ENCODE measurements at places on chromosomes 12 and 14.
A peak's percentile ranks its signal among the peaks of the same experiment; 100 is the strongest.

- peak; percentile 41 for DNase-seq
Observed at GRCh38 chr14:21940887-21941856, 267.6 kb upstream of the OR4E1 start.

- DNase-seq, result no peak
Observed at GRCh38 chr14:98858561-98858960, 413.4 kb downstream of the BCL11B start.

- DNase-seq, result no peak
Observed at GRCh38 chr14:59772233-59772632, 98.3 kb downstream of the RTN1 start.

DNA sequence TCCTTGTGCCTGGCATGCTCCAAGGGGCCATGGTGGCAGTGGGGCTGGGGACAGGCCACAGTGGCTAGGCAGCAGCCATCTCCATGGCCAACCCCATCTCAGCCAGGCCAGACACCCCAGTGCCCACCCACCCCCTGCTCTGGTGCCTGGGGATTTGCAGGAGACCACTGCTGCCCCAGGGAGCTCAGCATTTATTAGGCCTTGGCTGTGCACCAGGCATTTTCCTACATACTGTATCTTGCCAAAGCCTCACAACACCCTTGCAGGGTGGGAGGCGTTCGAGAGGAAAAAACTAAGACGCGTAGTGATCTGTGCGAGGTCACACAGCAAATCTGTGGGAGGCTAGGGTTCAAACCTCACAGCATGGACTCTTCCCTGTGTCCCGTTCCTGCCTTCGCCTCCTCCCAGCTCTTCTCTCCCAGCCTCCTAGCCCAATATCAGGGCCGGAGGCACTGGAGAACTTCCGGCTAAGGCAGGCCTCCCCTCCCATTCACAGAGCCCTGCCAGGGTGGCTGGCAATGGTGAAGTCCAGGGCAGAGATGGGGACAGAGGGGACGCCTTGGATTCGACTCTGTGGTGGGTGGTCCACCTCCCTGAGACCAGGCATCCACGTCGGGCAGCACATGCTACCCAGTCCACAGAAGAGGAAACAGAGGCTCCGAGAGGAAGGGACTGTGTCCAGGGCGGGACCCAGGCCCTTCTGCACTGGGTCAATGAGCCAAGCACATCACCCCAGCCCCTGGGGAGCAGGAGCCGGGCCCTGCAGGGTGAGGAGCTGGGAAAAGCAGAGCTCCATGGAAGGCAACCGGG lies 57.4 kb downstream of the FAM222A start:
- DNase-seq, result no peak

DNA sequence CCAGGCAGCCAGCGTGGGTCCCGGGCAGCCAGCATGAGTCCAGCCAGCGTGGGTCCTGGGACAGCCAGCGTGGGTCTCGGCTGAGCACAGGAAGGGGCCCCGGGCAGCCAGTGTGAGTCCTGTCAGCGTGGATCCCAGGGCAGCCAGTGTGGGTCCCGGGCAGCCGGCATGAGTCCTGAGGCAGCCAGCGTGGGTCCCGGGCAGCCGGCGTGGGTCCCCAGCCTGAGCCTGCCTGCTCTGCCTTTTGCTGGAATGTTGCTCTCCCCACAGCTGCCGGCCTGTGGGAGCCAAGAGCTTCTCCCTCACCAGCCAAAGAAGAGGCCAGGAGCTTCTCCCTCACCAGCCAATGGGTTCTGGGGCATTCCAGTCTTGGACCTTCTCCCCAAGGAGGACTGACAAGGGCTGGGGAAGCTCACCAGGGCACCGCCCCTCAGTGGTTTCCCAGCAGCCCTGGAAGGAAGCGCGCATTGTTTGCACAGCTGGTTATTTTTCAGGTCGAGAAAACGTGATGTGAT lies 15.0 kb upstream of the RFLNA start:
- DNase-seq, result no peak

DNA sequence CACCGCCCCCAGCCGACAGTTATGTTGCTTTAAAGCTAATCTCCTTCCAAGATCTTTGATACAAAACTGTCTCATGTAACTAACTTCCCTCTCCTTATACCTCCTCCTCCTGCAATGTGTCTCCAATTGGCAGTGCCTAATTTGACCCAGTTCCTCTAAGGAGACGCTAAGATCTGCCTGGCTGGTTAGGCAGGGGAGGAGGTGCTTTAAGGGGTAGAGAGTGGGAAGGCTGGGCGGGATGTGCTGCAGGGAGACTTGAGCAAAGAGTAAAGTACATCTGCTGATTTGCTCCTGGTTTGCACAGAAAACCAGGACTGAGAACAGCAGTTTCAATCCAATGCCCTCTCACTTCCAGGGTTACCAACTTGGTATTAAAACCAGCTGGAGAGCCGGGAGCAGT lies 7.4 kb upstream of the IKZF4 start:
- DNase-seq, result no peak

GRCh38 chr12:120639771-120640721 lies at the start of gene CABP1:
TSS of gene CABP1 (plus strand) at chr12:120640626. CDS start at chr12:120640686, 60 bp downstream.
- DNase-seq, result peak; percentile 83

DNA sequence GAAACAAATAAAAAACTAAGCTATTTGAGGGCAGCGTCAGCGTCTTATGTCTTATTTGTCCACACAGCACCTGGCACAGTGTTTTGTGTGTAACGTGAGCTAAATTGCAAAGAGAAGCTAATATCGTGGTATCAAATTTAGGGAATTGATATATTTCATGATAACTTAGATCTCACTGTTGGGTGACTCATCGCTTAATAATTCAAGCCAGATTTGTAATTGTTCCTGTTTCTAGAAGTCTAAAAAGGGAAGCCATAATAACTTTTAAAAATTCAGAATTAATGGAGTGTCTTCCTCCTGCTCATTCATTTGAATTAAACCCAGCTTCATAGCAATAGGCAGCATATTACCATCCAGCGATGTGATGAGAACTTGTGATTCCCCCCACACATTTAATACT lies 214.7 kb downstream of the PDZRN4 start:
- DNase-seq, result no peak

DNA sequence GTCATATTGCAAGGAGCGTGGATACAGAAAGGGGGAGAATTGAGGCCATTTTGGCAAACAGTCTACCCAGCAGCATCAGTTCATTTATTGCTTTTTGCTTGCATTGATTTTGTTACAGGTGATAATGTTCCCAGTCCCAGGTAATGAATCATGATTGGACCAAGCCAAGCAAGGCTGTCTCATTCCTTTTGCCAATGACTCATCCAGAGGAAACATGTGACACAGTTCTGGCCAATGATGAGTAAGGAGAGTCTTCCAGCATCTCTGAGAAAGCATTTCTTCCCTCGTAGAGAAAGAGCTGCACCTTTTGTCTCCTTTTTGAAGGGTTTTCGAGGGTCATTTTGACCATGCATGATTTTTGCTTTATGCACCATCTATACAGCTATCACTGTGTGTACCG lies 68.2 kb downstream of the SLC15A4 start:
- DNase-seq, result no peak

- peak; percentile 13 for DNase-seq
Observed at GRCh38 chr14:94341656-94342333, 18.7 kb upstream of the SERPINA6 start.

- no peak for DNase-seq
Observed at GRCh38 chr12:40262657-40263056, 37.9 kb downstream of the LRRK2 start.

- DNase-seq, result no peak
Observed at GRCh38 chr12:131370321-131370720, 340.6 kb upstream of the SFSWAP start.

- DNase-seq, result no peak
Observed at GRCh38 chr12:24356240-24356804, 406.9 kb upstream of the SOX5 start.
